ENCODE measurements at places on chromosomes 13 and 19.

- peak; percentile 19 for DNase-seq
Measured at GRCh38 chr19:17420475-17420924, 653 bp downstream of the MVB12A start.

- no peak for DNase-seq
Measured at GRCh38 chr19:50171752-50172151, 8.7 kb upstream of the IZUMO2 start.

- peak; percentile 14 for DNase-seq
Measured at GRCh38 chr13:61880578-61881283, 465.1 kb upstream of the PCDH20 start.

DNA sequence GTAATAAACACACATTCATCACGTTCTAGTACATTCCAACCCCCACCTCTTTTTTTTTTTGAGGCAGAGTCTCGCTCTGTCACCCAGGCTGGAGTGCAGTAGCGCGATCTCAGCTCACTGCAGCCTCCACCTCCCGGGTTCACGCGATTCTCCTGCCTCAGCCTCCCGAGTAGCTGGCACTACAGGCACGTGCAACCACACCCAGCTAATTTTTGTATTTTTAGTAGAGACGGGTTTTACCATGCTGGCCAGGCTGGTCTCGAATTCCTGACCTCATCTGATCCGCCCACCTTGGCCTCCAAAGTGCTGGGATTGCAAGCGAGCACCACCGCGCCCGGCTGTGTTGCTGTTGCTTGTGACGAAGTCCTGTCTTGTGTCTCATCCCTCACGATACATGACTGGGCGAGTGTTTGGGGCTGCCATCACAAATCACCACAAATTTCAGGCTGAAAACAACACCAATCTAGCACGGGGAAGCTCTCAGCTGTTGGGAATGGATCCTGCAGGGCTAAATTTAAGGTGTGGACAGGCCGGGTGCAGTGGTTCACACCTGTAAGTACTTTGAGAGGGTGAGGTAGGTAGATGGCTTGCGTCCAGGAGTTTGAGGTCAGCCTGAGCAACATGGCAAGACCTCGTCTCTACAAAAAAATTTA is 15.7 kb downstream of the MOB3A start:
- DNase-seq = no peak

- DNase-seq = no peak
Measured at GRCh38 chr13:49956131-49956530, 20.0 kb upstream of the SPRYD7 start.

DNA sequence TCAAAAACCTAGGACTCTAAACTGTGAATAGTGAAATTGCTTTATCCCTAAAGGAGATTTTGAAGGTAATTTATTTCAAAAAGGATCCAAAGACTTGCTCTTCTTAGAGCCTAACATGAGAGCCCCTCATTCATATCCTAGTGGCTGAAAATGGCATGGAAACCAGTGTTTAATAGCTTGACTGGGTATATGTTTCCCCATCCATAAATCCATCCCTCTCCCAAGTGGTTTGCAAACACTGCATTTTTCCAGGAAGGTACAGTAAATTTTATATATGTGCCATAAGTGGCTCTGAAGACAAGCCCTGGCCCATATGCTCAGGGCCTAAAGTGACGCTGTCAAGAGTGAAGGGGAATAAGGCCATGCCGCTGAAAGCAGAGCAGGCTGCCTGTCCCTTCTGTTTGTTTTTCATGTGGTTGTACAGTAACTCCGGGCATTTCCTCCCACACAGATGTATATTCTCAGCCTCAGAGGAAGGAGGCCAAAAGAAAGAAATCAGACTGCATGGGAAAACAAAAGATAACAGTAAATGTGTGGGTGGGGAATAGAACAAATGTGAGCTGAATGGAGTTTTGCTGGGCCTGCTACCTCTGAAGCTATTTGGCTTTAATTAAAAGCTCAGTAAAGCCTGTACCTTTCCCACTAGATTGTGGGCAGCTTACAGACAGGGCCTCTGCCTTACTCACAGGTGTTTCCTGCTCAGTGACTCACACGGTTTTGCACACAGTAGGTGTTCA is 181.9 kb downstream of the PCDH9 start:
- no peak for DNase-seq

DNA sequence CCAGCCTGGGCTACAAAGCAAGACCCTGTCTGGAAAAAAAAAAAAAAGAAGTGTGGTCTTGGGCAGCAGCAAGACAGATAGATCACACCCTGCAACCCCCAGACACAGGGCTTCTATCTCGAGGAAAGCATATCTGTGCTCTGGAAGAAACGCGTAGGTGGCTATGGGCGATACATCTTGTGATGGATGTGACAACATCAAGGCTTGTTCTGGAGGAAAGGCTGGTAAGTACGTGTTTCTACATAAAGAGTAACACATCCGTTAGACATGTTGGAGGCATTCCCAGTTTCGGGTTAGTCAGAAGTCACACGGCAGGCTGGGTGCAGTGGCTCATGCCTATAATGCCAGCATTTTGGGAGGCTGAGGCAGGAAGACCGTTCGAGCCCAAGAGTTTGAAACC is 6.6 kb upstream of the DHDH start:
- DNase-seq = peak; percentile 83
